ENCODE measurements at places on chromosomes 5 and 9.

DNA sequence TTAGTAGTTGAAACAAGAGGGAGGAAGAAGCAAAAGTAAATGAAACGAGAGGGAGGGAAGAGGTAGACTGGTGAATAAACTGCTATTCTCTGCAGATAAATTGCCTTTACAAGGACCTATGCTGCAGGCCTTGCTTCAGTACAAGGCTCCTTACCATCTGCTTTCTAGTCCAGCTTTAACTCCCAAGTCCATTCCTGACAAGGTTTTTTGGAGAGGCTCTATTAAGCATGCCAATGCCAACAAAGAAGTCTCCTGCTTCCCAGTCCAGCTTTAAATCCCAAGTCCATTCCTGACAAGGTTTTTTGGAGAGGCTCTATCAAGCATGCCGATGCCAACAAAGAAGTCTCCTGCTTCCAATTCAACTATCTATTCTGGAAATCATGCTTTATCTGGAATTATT lies 244.9 kb downstream of the GABRB2 start:
- DNase-seq, result no peak

- no peak for DNase-seq
Observed at GRCh38 chr5:106801554-106801953, 869.2 kb downstream of the EFNA5 start.

GRCh38 chr9:108994695-108995094 lies 18.6 kb downstream of the CTNNAL1 start:
- no peak for DNase-seq

GRCh38 chr5:22044229-22044628 lies 808.9 kb downstream of the CDH12 start:
- DNase-seq, result no peak

- DNase-seq, result no peak
Observed at GRCh38 chr9:134346151-134346550, 19.9 kb downstream of the RXRA start.
